ENCODE measurements at places on chromosomes 11 and 22.

DNA sequence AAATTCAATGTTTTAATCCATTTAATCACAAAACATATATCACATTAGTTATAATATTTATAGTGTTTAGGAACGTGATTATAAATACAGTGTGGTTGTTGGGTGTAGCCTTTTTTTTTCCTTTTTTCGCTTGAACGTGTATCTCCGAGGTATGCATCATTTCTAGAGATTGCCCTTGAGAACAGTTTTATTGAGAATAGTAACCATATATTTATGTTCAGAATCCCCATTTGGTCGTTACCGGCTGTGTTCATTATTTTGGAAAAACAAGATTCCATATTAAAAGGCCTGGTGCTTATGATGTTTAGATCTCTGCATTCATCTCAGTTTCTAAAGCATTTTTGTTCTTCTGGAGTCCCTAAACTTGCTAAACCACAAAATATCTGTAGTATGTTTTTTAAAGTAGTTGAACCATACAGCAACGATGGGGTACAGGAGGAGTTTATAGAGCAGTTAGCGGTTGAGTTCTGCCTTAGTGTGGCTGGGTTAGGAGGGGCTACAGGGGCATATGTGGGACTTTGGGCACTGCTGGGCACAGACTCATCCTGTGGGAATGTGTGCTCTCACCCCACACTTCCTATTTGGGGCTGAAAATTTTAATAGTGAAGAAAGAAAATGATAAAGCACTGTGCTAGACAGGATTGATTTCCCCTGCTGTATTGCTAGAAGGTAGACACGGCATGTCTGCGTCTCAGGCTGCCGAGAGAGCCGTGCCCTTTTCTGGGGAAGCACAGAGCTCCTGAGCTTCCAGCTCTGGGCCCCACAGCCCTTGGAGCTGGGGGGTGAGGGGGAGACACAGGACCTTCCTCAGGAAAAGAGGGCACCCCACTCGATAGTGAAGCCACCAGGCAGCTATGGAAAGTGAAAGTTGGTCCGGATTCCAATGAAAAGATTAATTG lies 81.5 kb upstream of the PPARA start:
- no peak for DNase-seq

GRCh38 chr11:126564566-126564965 lies 209.1 kb downstream of the ST3GAL4 start:
- DNase-seq, result no peak

DNA sequence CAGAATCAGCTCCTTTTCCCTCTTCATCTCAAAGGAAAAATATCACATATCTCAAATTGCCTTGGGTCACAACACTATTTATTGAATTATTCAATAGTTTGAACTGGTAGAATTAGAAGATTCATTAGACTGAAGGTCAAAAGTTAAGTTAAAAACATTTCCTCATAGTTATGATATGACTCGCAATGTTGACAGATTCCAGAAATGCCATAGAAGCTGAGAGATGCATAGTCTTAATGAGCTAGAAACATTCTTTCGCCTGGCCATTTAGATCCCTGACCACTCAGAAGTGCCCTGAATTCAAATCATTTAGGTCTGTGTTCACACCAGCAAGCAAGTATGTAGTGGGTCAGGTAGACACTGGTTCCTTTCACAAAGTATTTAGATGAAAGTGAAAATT lies 44.4 kb downstream of the FAT3 start:
- DNase-seq, result no peak

- no peak for DNase-seq
These were observed 98.4 kb downstream of the TP53I11 start for GRCh38 chr11:44852159-44852747.

- DNase-seq, result no peak
These were observed 38.4 kb upstream of the GLYAT start for GRCh38 chr11:58770166-58770565.

- DNase-seq, result no peak
These were observed 102.0 kb downstream of the VPREB1 start for GRCh38 chr22:22346401-22347107.

DNA sequence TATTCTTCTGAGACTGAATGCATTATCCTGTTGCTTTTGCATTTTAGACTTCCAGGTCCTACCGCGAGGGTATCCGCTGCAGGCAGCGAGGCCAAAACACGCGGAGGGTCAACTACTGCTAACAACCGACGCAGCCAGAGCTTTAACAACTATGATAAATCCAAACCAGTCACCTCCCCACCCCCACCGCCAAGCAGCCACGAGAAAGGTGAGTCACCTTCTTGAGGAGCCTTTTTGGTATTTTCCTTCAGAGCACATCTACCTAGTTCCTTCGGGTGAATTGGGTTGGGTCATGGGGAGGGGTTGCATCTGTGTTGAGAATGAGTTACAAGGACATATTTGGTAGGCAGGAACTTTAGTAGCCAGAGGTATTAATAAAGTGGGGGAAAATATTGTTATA lies 179.8 kb downstream of the NAV2 start:
- DNase-seq, result no peak

- DNase-seq, result no peak
These were observed 30.7 kb upstream of the TOLLIP start for GRCh38 chr11:1340111-1340510.

GRCh38 chr11:20739107-20739506 lies 69.7 kb downstream of the NELL1 start:
- DNase-seq, result no peak
